Suprapubic skin (tissue), 4 donors: ENCODE measurements at places on chromosomes 16 and 17. TPM values are rescaled to one million over a fixed set of nuclear protein-coding genes. Genes with fewer than 3 reads are reported as not detected.

Gene FCSK
- 15.7 TPM for total RNA-seq

DNA sequence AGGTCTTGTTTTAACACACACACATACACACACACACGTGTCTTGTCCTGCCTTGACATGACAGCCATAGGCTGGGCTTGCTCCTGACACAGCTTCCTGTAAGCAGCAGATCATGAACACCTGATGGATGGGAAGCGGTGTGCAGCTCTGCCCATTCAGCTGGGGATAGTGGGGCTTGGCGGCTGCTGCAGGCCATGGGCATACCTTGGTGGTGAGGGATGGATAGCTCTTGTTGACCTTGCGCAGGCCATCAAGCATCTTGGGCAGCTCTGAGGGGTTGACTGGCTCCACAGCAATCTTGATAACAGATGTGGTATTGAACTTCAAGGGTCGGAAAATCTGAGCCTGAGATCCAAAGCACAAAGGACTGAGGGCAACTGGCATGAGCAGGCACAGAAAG is 12.0 kb downstream of the HIGD1B start:
- no peaks in the 10 kb centered on the region for H3K27me3 ChIP-seq
- no peak for DNase-seq
- H3K4me1 ChIP-seq: no peaks in the 10 kb centered on the region
- peaks cover 99% of the 10 kb centered on the region for H3K36me3 ChIP-seq

Gene GRB2
- 56.3 TPM for total RNA-seq

DNA sequence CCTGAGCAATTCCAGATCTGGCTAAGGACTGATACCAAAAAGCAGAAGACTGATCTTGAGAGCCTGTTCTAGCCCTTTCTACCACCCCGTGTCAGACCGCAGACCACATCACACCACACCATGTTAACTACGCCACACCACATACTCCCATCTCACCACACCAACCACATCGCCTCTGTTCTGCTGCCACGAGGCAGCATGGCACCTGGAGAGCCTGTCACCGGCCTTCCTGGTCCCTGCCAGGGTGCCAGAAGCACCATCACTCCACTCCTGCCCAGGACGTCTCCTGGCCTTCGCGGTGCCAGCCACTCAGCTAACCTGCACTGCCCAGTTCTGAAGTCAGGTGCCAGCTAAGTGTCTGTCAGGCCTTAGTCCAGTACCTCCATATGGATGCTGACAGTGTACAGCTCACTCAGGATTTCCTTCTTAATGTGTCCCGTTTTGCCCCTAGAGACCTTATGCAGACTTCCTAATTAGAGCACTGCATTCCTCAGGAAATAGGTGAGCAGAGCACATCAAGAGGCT is 37.2 kb upstream of the BCAR1 start:
- H3K27me3 ChIP-seq: no peaks in the 10 kb centered on the region
- H3K4me1 ChIP-seq: peaks cover 20% of the 10 kb centered on the region
- H3K27ac ChIP-seq: peak overlapping the region; percentile 27
- H3K36me3 ChIP-seq: peaks cover 21% of the 10 kb centered on the region

DNA sequence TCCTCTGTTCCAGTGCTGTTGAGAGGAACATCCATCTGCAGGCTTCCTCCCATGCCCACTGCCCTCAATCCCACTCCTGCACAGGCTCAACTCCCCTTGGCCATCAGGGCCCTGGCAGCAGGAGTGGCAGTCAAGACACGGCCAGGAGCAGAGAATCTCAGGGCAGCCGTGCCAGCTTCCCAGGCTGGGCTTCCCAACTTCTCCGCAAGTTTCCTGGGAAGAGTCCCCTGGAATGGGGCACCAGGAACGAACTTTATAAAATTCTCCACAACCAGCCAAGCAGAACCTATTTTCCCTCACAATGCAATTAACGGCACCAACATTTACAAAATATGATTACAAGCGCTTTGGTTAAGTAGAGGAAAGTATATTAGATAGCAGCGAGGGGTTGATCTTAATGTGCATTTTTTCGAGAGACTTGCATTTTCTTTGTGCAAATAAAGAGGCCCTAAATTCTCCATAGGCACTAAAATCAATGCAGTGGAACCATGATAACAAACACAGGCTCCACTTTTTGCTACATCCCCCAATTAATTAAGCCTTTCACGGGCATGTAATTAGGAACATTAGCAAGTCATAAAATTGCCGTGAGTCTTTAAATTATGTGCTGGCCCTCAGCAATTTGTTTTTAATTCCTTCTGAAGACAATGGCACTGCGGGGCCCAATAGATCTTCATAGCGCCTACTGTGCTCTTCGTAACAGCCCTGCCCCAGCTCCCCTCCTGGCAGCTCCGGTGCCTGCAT is 99.9 kb upstream of the LHX1 start:
- no peak overlapping the region for H3K4me3 ChIP-seq
- H3K36me3 ChIP-seq: no peaks in the 10 kb centered on the region
- no peak for DNase-seq
- no peaks in the 10 kb centered on the region for H3K4me1 ChIP-seq

DNA sequence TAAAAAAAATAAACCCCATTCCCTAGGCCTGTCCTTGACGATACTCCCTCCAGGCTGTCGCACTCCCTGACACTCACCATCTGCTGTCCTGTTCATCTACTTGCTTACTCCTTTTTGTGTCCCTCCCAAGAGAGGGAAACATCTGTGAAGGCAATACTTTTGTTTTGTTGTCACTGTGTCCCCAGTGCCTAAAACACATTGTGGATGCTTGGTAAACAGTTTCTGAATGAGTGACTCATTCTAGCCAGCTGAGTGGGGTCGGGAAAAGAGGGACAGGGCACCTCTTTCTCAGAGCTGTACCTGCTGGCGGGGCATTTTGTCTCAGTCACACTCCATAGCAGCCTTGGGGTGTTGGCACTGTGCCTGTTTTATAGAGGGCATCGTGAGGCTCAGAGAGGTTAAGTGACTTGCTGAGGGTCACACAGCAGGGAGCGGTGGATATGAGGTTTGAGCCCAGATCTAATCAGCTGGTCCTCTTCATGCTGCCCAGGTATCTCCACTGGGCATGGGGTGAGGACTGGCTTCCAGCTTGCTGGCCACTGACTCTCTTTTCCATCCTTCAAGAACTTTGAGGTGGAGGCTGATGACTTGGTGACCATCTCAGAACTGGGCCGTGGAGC is 15.6 kb downstream of the MAP2K3 start:
- DNase-seq: no peak
- H3K4me3 ChIP-seq: no peak overlapping the region
- peaks cover 23% of the 10 kb centered on the region for H3K4me1 ChIP-seq
- peaks cover 69% of the 10 kb centered on the region for H3K36me3 ChIP-seq
- H3K27me3 ChIP-seq: no peaks in the 10 kb centered on the region

Gene RHBDF2
- 45.9 TPM for total RNA-seq

GRCh38 chr17:64459284-64459747 is 10.4 kb downstream of the MILR1 start:
- H3K27ac ChIP-seq: no peak overlapping the region
- no peak for DNase-seq
- no peak overlapping the region for H3K4me3 ChIP-seq
- no peaks in the 10 kb centered on the region for H3K36me3 ChIP-seq
- H3K27me3 ChIP-seq: no peaks in the 10 kb centered on the region

Gene SMYD4
- 20.3 TPM for total RNA-seq

DNA sequence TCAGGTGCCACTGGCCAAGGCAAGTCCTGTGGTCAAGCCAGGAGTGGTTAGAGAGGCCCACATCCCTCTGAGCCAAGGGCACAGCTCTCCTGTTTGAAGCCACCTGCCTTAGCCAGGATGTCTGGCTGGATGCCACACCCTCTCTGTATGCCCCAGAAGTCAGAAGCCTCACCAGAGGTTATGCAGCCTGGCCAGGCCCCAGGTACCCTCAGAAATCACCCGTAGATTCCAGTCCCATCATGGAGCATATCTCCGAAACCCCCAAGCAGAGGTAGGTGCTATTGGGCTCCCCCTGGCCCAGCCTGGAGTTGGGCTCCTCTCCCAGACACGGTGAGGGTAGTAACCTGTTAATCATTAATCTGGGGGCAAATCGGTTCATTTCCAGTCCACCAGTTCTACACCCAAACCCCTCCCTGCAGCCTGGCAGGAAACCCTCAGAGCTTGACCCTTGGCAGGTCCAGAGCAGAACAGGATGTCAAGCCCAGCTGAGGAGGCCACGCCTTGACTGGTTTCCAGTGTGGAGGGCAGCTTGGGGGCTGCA is 60.6 kb upstream of the TMEM97 start:
- H3K27me3 ChIP-seq: peaks cover 8% of the 10 kb centered on the region
- H3K4me1 ChIP-seq: no peaks in the 10 kb centered on the region
- no peak overlapping the region for H3K27ac ChIP-seq
- DNase-seq: no peak
- H3K36me3 ChIP-seq: no peaks in the 10 kb centered on the region

GRCh38 chr17:31858642-31859486 is at the start of gene COPRS:
COPRS (minus strand) TSS chr17:31859244; CDS start chr17:31859199, 45 bp downstream.
- peak; percentile 95 for DNase-seq
- H3K27ac ChIP-seq: peak within 1 kb of the TSS; percentile 88
- no peaks in the 10 kb centered on the region for H3K27me3 ChIP-seq
- H3K4me1 ChIP-seq: peaks cover 25% of the 10 kb centered on the region
- H3K4me3 ChIP-seq: peak within 1 kb of the TSS; percentile 89

Gene CACNG5
- total RNA-seq: not detected

DNA sequence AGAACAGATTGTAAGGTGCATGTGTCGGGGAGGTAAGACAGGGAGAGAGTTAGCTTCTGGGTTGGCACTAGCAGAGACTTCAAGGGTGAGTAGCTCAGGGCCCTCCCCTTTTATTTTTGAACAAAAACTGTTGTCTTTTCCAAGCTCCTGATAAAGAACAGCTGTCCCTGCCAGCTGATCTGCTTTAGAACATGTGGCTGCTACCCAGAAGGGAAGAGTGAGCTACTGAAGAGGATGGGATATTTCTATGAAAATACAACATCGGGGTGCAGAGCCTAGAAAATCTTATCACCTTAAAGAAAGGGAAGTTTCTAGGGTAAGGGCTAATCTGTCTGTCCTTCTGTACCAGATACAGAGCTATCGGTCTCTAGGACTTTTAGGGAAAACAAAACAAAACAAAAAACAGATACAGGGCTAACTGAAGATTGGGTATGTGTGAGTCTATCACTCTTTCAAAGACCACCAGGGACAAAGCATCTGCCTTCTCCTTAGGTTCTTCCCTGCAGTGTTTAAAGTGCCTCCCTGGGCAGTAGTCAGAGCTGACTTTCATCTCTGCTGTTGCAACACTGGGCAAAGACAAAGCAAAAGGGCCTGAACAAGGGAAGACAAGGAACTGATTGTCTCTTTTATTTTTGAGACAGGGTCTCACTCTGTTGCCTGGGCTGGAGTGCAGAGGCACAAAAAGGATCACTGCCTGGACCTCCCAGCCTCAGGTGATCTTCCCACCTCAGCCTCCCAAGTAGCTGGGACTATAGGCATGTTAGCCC is 5.0 kb upstream of the DHRS13 start:
- H3K27ac ChIP-seq: peak overlapping the region; percentile 72
- no peak overlapping the region for H3K4me3 ChIP-seq
- DNase-seq: no peak
- peaks cover 42% of the 10 kb centered on the region for H3K4me1 ChIP-seq
- peaks cover 68% of the 10 kb centered on the region for H3K36me3 ChIP-seq
- H3K27me3 ChIP-seq: no peaks in the 10 kb centered on the region

DNA sequence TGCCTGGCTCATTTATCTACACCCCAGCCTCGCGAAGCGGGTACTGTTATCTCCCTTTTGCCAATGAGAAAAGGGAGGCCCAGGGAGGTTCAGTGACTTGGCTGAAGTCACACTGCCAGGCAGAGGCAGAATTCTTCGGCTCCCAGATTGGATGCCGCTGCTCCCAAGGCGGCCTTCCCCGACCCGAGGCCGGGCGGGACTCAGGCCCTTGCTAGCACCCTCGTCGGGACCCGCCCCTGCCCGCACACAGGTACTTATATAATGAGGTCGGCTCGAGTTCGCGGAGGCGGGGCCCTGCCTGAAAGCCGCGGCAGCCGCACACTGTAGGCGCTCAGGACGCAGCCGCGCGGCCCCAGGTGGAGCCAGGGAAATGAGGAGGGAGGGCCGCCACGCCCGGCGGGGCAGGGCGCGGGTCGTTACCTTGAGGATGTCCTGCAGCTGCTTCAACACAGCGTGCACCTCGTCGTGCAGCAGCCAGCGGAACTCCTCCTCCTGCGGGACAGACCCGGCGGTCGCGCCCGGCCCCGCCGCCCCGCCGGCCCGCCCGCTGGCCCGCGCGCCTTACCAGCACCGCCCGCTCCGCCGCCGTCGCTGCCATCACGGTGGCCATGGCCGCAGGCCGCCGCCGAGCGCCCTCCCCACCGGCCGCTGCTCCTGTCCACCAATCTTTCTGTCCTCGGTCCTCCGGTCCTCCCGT is at the start of gene ROGDI:
Gene ROGDI (minus strand): TSS at position 672 of the 697 bp plus-strand sequence. CDS start 62 bp downstream, at position 610.
- H3K4me3 ChIP-seq: peak within 1 kb of the TSS; percentile 93
- DNase-seq: no peak
- H3K4me1 ChIP-seq: peaks cover 29% of the 10 kb centered on the region

DNA sequence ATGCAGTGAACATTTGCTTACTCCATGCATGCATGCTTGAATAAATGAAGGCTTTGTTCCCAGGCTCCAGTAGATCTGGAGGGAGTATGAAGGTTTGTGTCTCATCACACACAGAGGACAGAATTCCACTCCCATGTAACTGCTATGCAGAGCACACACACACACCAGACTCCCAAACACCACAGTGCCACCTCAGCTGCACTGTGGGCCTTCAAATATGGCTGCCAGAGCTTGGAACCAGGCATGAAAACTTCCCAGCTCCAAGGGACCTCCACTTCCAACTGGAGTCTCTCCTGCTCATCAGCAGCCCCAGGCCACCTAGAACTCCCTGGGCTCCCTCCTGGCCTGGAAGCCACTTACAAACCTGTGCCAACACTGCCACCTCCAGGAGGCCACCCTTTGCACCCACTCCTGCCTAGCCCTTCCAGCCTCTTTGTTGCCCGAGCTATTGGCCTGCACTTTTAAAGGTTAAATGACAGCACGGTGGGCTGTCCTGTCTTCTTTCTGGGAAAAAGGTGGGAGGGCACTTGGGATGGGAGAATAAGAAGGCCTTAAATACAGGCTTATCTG is 151.2 kb downstream of the ZNF423 start:
- H3K27me3 ChIP-seq: no peaks in the 10 kb centered on the region
- H3K27ac ChIP-seq: no peak overlapping the region
- no peak overlapping the region for H3K4me3 ChIP-seq
- H3K36me3 ChIP-seq: no peaks in the 10 kb centered on the region

Gene GCGR
- total RNA-seq: 0.52 TPM

Gene HS3ST4
- 1.4 TPM for total RNA-seq

DNA sequence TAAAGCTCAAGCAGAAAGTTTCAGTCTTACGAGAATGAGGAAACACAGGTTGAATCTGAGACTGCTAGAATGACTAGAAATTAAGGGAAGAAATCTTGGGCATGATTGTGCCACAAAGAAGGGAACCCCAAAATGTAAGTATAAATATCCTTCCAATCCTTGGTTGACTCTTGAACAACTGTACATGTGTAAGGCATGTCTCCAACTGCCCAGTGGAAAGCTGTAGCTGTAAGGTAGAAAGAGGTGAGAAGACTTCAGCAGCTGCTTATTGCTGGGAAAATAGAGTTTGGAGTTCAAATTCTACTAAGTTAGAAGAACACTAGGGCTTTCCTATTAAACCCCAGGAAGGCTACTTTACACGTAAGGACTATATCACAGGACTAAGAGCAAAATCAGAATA is 59.7 kb upstream of the NACA2 start:
- H3K36me3 ChIP-seq: no peaks in the 10 kb centered on the region
- H3K4me3 ChIP-seq: no peak overlapping the region
- H3K27ac ChIP-seq: no peak overlapping the region
- no peaks in the 10 kb centered on the region for H3K4me1 ChIP-seq
- H3K27me3 ChIP-seq: no peaks in the 10 kb centered on the region

Gene ANKRD13B
- total RNA-seq: 9.0 TPM
